GM10248 (cell line): ENCODE measurements at places on chromosomes 2 and 18.

- peak; percentile 23 for DNase-seq
Observed at GRCh38 chr18:31041271-31042083, 1.1 kb downstream of the DSC3 start.

DNA sequence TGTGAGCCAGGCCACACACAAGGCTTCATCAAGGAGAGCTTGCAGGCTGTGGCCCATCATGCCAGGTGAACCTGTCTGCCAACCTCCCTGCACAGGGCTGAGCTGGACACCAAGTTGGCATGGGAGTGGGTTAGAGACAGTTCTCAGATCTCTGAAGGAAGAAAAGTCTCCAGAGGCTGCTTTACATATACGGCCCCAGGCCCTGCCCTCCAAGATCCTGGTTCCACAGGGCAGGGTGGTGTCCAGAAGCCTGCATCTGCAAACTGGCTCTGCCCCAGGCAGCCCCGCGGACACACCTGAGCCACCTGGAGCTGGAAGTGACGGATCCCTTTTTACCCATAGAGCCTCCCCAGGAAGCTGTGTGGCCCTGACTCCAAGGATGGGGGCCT lies 24.2 kb upstream of the HES6 start:
- DNase-seq: no peak

DNA sequence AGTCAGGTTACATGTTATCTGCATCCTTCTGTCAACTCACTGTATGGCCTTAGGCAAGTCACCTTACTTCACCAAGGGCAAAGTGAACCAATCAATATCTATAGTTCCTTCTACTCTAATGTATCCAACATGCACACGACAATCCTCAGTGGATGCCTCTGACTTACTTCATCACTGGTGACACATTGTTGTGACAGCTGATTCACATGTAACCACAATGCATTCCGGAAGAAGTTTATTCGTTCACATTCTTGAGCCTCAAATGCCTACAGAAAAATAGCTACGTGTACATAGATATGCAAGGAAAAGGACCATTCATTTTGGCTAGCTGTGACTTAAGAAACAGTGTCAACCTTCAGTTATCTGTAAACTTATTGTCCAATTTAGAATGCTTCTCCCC lies 26.3 kb upstream of the EPG5 start:
- no peak for DNase-seq

- DNase-seq: peak; percentile 36
Observed at GRCh38 chr2:171247741-171248662, 87.3 kb upstream of the TLK1 start.

DNA sequence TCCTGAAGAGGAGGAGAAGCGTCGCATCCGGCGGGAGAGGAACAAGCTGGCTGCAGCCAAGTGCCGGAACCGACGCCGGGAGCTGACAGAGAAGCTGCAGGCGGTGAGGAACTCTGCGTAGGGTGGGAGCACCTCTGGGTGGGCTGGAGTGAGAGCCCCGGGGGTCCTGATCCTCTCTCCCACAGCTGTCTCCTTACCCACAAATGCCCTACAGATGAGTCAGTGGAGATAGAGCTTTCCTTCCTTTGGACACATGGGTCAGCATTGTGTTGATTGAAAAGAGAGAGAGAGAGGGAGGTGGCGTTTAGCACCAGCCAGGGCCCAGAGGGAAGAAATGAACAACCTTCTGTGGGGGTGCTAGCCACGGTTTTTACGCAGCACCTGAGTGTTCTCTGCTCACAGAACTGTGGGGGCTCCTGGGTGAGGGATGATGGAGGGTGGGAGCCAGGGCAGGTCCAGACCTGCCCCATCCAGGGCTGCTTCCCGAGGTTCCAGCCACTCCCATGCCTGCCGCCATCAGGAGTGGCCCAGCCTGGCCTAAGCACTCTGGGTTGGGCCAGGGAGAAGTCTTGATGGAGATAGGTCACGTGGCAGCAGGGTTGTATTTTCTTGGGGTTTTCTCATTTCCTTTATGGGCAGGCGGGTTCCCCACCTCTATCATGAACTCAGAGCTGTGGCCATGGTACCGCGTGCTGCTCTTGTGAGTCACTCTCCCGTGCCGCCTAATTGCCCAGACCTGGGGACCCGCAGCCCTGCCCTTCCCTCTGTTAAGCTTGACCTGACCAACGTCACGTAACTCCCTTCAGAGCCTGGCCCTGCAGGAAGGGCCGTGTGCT lies 16.3 kb downstream of the FOSL2 start:
- no peak for DNase-seq

GRCh38 chr2:144519934-144520731 lies at the start of gene ZEB2:
ZEB2 (minus strand) TSS chr2:144520119; CDS start chr2:144517350, 2,769 bp downstream.
- no peak for DNase-seq

DNA sequence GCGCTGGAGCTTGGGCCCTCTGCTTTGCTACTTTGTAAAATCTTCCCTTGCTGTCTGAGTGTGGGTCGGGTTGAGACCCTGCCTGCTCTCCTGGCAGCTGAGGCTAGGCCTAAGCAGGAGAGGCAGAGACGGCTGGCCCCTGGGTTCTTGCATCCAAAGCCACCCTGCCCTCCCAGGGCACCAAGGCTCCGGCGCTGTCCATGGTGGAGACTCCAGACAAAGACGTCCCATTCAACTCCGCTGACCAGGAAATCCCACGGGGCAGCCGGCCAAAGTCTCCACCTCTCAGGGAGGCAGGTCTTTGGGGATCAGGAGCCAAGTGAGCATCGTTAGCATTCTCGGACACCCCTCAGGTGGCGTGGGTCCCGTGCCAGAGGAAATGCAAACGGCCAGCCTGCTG lies 2.6 kb upstream of the PRLH start:
- DNase-seq: no peak

DNA sequence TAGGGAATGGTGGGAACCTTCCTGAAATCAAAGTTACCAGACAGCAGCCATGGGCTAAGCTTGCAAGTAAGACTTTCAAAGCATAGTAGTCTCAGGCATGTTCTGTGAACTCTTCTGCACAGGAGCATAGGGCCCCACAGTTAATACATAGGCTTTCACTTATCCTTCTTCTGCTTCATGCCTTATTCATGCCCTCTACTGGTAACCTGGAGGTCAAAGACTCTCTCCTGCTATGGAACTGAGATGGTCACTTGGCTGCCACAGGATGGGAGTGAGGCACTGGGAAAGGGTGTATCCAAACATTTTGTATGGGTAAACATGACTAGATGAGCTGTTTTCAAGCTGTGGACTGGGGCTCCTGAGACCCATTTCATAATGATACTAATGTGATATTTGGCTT lies 49.1 kb upstream of the ZNF638 start:
- no peak for DNase-seq

GRCh38 chr2:230435431-230435830 lies 19.4 kb downstream of the SP100 start:
- DNase-seq: no peak

GRCh38 chr18:21656402-21656801 lies 44.3 kb downstream of the SNRPD1 start:
- no peak for DNase-seq

DNA sequence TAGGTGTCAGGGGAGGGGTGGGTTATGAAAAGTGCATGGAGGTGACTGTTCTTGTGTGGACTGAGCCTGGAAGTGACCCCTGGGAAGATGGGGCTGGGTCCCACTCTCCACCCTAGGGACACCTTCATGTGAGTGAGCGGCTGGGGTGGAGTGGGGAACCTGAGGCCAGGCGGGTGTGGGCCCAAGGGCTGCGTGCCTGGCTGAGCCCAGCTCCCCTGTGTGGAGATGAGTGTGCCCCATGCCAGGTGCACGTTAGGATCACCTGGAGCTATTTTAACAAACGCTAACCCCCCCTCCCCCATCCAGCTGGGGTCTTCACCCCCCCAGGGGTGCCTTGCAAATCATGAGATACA lies 26.5 kb downstream of the ZAP70 start:
- no peak for DNase-seq

GRCh38 chr18:77870199-77870598 lies 620.6 kb downstream of the GALR1 start:
- DNase-seq: no peak

DNA sequence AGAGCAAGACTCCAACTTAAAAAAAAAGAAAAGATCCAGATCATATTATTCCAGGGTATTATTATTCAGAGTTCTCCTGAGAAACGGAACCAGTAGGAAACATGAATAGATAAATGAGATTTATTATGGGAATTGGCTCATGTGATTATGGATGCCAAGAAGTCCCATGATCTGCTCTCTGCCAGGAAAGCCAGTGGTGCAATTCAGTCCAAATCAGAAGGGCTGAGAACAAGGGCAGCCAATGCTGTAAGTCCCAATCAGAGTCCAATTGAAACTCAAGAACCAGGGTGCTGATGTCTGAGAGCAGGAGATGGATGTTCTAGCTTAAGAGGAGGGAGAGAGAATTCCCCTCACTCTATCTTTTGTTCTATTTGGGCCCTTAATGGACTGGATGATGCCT lies 7.8 kb downstream of the SCYGR2 start:
- no peak for DNase-seq

GRCh38 chr2:11872948-11873269 lies 126.5 kb downstream of the LPIN1 start:
- DNase-seq: no peak

- DNase-seq: no peak
Observed at GRCh38 chr18:8626414-8627106, 17.3 kb downstream of the RAB12 start.

GRCh38 chr18:77102259-77103040 lies 30.1 kb downstream of the MBP start:
- peak; percentile 80 for DNase-seq

GRCh38 chr2:207048416-207048815 lies 109.1 kb downstream of the CPO start:
- no peak for DNase-seq
